ENCODE measurements at places on chromosomes 16 and 17.
A peak's percentile ranks its signal among the peaks of the same experiment; 100 is the strongest.

- DNase-seq: no peak
These were observed 16.8 kb downstream of the TCF25 start for GRCh38 chr16:89890200-89890599.

GRCh38 chr17:3043737-3044365 lies 19.6 kb downstream of the OR1D5 start:
- no peak for DNase-seq

DNA sequence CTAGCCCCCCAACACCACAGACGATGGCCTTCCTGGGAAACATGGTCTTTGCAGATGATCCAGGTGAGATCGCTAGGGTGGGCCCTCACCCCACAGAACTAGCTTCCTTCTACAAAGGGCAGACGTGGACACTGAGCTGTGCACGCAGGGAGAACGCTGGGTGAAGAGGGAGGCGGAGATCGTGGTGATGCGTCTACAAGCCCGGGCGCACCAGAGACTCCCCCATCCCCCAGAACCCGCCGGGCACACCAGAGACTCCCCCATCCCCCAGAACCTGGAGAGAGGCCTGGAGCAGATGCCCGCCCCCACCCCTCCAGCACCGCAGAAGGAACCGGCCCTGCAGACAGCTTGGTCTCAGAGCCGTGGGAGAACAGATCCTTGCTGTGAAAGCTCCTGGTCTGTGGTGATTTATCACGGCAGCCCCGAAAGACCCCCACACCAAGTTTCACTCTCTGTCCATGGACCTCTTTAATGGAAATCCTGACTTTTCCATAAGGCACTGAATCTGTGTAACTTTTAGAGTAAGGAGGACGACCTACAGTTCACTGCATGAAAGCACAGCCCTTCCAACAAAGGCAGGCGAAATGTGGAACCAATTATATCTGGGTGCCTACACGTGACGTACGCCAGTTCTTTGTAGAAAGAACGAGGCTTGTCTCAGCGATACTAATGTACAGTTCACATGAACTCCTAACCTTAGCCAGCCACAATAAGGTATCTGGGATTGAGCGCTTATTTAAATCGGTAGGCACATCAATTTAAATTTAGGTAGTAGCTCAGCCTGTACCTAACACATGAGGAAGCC lies 88.5 kb downstream of the ANKRD11 start:
- no peak for DNase-seq

- no peak for DNase-seq
These were observed 6.7 kb downstream of the ZNF646 start for GRCh38 chr16:31080756-31081419.

GRCh38 chr16:85553436-85554113 lies 59.5 kb upstream of the GSE1 start:
- DNase-seq: peak; percentile 70

DNA sequence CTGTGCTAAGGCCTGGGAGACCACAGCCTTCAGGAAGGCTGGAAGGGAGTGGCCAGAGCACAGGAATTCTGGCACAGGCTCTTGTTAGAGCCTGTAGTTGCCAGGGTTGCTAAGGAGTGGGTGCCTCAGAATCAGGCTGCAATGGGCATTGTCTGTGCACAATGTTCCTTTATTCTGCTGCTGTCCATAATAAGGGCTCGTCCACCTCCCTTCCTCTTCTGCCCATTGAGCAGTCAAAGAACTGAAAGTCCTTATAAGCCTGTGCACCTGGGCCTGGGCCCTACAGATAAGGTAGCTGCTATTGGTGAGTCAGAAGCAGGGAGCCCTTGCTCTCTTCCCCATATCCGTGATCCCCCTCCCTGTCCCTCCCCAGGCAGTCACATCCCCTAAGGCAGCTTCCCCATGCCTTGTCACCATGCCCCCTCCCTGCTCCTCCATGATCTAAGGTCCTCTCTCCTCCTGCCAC lies 5.4 kb upstream of the CNGB1 start:
- DNase-seq: no peak

- no peak for DNase-seq
These were observed 339.1 kb upstream of the RBFOX1 start for GRCh38 chr16:6993544-6993943.

GRCh38 chr16:30357085-30357714 lies 2.1 kb upstream of the CD2BP2 start:
- DNase-seq: no peak

- DNase-seq: no peak
These were observed 19.8 kb downstream of the SLC5A10 start for GRCh38 chr17:18971801-18972200.

- DNase-seq: no peak
These were observed 37.7 kb downstream of the DNAH2 start for GRCh38 chr17:7755095-7755890.

GRCh38 chr17:6757747-6758146 lies 1.9 kb downstream of the XAF1 start:
- no peak for DNase-seq

GRCh38 chr17:29158096-29158487 lies 22.1 kb downstream of the MYO18A start:
- DNase-seq: no peak

DNA sequence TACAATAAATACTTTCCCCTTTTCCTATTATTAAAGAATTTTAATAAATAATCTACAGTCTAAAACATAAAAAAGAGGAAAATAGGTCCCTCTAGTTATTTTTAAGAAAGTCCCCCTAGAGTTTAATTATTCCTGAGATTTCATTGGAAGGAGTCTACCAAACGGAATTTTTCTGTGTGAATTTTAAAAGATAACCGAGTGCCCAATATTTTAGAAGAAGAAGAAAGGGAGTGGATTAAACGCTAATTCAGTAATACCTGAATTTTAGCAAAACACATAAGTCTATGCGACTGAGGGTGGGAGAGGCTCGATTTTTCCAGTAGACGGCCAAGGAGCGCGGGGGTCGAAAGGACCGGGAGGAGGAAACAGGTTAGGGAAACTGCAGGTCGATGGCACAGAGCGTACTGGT lies 2.2 kb downstream of the HOXB2 start:
- DNase-seq: no peak

DNA sequence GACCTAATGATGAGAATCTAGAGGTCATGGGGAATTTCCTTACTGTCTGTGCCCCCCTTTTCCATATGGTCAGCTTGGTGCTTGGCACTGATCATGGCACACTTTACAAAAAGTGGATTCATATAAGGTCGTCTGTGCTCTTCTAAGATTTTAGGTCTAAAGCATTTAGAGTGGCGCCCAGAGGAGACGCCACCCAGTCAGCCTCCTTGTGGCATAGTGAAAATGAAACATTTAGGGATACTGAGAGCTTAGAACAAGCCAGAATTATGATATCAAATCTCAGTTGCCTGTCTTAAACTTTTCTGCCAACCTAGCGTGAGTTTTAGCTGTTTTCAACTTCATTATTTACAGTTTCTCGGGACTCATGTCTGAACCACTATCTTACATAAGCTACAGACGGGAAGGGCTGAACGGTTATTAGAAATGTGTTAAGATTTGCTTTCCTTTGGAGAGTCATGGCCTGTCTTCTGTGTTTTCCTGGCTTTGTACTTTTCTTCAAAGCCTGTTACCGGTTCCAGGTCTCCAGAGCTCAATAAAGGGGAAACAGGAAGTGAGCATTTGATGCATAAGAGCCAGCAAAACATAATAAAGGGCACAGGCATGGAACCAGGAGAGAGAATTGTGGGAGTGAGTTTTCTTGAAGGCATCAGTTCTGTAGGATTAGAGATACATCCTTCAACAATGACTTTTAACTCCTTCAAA lies 13.7 kb downstream of the ZNRF1 start:
- DNase-seq: no peak

- DNase-seq: no peak
These were observed 105.5 kb upstream of the HLF start for GRCh38 chr17:55159251-55159650.

- DNase-seq: no peak
These were observed 276.9 kb downstream of the SHISA9 start for GRCh38 chr16:13178318-13178717.

- DNase-seq: no peak
These were observed 79.3 kb downstream of the PCTP start for GRCh38 chr17:55829995-55830612.

- DNase-seq: no peak
These were observed 6.2 kb downstream of the ATXN7L3 start for GRCh38 chr17:44193326-44194084.

DNA sequence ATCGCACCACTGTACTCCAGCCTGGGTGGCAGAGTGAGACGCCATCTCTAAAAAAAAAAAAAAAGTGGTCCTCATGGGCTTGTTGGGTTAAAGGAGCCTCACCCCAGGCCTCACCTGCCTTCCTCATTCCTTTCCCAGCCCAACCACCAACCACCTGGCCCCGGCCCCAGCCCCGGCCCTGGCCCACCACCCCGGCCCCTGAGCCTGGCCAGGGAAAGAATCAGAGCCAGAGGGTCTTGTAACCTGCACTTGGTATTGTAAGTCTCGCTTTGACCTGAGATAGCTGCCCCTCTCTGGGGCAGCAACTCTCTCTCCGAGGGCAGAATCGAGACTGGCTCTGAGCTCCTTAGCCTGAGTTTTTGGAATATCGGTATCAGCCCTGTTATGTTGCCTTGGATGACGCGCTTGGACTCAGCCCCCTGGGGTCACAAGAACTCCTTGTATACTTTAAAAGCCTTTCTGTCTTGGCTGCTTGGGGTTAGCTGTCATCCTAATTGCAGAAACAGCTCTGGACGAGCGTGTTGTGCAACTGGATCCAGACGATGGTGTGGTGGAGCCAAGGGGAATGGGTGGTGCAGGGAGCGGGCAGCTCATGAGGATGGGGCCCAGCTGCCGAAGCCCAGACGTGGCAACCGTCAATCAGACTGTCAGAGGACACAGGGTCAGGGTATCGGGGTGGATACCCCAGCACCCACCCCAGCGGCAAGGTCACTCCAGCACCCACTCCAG lies 14.6 kb downstream of the SMTNL2 start:
- DNase-seq: no peak

- no peak for DNase-seq
These were observed 32.7 kb downstream of the AIPL1 start for GRCh38 chr17:6402258-6402657.

GRCh38 chr17:34368946-34369500 lies 6.0 kb upstream of the CCL1 start:
- no peak for DNase-seq

DNA sequence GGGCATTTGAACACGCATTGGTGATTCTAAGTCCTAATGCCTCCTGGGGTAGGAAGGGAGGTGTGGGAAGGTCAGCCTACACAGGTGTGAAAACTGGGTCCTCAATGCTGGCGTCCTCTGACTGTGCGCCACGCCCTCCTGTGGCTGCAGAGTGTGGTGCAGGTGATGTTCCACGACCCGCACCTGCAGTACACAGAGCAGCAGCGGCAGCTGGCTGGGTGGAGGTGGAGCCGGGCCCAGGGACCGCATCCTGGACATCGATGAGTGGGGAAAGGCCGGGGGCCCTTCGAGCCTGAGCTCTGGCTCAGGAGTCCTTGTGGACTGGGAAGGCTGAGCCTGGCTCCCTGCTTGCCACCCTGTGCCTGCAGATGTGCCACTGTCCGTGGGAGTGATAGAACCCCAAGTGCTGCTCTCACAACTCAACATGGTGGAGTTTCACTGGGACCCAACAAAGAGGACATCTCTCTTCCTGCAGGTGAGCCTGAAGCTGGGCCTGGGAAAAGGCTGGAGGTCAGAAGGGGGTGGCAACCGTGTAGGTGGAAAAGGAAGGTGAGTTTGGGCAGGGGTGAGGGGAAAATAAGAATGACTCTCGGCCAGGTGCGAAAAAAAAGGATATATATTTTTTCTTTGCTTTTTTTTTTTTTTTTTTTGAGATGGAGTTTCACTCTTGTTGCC lies 14.0 kb upstream of the STAC2 start:
- DNase-seq: peak; percentile 52

DNA sequence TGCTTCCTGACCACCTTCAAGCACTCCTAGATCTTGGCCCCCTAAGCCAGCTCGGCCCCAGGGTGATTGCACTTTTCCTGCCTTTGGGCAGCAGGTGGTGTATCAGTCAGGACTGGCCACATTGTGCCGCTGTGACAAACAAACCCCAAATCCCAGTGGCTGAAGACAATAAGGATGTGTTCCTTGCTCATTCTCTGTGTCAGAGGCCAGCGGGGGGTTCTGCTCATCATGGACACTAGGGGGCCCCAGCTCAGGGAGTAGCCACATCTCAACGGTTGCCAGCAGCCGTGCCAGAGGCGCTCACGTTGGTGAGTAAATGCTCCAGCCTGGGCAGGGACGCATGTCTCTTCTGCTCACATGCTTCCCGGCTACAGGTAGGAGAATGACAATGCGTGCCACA lies 60.4 kb downstream of the ZDHHC7 start:
- DNase-seq: no peak

- no peak for DNase-seq
These were observed 10.5 kb upstream of the PLK1 start for GRCh38 chr16:23668225-23668624.

DNA sequence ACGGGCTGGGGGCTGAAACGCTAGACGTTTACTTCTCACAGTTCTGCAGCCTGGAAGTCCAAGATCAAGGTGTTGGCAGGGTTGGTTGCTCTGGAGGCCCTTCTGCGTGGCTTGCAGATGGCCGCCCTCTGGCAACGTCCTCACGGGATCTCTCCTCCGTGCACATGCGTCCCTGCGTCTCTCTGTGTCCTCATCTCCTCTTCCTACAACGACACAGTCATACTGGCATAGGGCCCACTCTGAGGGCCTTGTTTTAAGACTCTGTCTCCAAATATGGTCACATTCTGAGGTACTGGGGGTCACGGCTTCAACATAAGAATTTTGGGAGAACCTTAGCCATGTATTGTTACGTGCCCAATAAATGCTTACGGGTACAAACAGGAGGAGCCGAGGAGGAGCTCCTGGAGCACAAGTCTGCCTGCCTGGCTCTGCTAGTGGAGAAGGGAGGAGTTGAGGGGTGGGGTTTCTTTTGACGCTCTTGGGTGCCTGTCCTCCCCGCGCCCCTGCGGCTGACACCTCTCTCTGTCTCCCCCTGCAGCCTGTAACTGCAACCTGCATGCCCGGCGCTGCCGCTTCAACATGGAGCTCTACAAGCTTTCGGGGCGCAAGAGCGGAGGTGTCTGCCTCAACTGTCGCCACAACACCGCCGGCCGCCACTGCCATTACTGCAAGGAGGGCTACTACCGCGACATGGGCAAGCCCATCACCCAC lies 141.1 kb downstream of the NTN1 start:
- no peak for DNase-seq

DNA sequence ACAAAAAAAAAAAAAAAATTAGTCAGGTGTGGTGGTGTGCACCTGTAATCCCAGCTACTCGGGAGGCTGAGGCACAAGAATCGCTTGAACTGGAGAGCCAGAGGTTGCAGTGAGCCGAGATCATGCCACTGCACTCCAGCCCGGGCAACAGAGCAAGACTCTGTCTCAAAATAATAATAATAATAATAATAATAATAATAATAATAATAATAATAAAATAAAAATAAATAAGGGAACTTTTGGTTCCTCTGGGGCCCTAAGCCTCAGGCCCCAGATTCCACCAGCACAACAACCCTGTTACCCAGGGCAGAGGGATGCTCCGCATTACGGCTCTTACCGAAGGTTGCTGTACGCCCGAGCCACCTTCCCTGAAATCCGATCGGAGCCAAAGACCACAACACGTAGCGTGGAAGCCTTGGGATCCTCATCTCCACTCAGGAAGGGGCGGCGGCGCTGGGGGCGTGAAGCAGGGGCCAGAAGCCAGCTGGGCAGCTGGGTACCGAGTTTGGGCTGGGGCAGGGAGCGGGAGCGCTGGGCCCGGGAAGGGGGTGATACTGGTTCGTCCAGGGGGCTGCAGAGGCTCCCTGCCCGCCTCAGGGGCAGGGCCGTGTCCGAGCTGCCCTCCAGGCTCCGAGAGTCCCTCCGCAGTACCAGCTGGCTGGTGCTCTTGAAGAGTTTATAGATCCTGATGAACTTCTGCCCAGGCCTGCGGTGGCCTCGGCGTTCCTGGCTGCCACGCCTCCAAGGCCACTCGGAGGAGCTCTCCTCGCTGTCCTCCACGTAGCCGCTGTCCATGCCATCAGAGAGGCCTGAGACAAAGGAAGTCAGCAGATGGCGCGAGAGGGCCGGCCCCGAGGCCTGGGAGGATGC lies 20.6 kb upstream of the PIK3R6 start:
- peak; percentile 11 for DNase-seq
